ENCODE measurements at places on chromosomes 2 and 18.

DNA sequence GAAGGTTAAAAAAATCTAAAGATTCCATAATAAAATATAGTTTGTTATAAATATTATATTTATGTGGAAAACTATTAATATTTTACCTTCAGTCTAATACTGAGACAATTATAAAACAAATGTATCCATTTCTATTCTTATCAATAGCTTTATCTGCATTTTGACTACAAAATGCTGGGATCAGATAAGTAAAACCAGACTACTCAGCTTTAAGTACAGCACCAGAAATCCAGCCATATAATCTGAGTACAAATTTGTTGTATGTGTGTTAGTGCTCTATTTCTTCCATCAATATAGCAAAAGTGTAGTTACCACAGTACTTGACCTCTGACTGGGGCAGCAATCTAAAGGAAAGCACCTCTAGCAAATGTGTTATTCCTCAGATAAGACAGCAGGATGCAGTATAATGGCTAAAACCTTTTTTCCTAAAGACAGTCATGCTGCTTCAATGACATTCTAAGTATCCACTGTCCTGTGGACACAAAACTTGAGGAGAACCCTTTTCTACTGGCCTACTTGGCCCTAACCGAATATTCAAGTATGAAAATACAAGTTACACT is 68.1 kb downstream of the OLA1 start:
- DNase-seq, result no peak

- DNase-seq, result no peak
These were observed 48.4 kb downstream of the MAP2 start for GRCh38 chr2:209472112-209472832.

GRCh38 chr18:56026509-56026908 is 438.5 kb upstream of the TCF4 start:
- no peak for DNase-seq

DNA sequence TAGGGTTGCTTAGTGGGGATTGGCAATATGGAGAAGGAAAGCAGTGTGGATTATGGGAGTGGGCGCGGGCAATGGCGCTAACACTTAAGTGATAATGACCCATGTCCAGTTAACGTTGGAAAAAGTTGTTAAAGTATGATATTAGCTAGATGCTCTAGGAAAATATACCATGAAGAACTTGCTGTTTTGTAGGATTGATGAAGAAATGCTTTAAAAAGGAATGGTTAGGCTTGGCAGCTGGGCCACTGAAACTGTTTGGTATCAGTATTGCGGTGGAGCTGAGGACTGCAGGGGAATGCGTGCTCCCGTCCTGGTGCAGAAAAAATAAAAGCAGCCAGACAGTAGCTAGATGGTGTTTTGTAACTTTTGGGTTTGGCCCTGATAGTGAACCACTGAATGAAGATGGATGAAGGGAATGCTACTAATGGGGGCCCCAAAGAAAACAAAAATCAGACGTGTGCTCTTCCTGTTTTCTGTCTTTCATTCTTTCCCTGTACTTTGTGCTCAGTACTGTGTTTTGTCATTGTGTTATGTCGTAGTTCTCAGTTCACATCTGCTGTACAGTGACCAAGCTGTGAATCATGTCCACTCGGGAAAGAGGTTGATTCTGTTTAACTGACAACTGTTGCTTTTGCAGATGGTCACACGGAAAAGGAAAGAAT is 999 bp downstream of the INSIG2 start:
- peak; percentile 6 for DNase-seq

DNA sequence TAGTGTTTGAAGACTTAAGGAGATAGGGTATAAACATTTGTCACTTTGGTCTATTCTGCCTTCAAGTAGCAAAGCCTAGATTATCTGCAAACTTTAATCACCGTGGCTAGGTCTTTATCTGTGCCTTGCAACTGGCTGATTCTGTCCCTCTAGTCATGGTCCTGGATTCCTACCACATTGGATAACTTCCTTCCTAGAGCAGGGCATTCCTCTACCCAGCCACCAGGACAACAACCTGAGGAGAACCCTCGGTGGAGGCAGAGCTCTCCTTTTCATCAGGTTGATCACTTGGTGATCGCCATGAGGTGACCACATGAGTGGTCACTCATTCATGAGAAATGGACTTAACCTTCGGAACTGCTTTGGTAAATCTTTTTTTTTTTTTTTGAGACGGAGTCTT is 25.3 kb upstream of the PTPRM start:
- DNase-seq, result no peak

- DNase-seq, result no peak
These were observed 75.4 kb downstream of the EPC2 start for GRCh38 chr2:148719941-148720436.

GRCh38 chr2:25378731-25379490 is 37.2 kb upstream of the DNMT3A start:
- no peak for DNase-seq

DNA sequence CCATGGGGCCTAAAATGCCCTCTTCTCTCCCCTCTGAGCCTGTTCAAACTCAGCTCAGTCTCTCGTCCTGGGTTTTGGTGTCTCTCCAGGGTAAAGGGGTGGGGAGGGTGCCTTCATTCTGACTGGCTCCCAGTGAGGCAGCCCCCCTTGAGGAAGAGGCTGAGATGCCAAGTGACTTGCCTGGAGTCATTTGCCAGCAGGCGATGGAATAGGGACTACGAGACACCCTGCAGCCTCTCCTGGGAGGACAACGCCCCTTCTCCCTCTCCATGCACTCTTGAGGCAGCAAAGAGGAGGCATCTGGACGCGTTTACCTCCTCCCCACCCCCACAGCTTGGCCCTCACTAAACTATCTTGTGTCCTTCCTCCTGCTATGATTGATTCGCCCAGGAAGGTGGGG is 760 bp upstream of the STON1 start:
- DNase-seq, result no peak

DNA sequence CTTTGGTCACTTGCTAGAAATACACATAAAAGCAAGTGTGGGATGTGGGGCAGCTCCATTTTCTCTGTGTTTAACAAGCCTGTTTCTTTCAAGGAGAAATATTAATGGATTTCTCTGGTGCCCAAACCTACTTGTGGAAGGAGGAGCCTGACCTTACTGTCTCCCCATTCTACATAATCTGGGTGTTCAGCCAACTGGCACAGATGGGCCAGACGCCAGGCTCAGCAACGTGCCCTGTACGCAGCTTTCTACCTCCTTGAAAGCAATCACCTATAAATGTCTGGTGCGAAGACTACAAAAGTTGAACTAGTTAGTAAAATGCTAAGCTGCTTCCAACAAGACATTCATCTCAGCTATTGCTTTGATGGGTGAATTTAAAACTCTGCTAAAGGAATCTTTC is 33.2 kb upstream of the MYO3B start:
- no peak for DNase-seq

DNA sequence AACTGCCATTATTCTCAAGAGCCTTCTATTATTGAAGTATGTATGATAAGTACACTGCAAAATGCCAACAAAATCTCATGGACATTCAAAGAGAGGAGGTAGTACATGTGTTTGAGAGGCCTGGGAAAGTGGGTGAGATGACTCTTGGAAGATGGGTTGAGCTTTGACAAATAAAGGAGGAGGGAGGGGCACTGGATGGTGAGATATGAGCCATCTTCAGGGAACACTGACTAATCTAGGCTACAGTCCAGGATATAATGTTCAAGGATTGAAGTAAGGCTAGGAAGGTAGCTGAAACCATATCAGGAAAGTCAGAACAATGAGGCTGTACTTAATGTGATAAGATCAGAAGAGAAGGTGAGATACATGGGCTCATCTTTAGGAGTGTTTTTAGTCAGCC is 559.7 kb downstream of the ZEB2 start:
- DNase-seq, result no peak

- DNase-seq, result no peak
These were observed 502.8 kb upstream of the LRRTM4 start for GRCh38 chr2:78024996-78025395.

DNA sequence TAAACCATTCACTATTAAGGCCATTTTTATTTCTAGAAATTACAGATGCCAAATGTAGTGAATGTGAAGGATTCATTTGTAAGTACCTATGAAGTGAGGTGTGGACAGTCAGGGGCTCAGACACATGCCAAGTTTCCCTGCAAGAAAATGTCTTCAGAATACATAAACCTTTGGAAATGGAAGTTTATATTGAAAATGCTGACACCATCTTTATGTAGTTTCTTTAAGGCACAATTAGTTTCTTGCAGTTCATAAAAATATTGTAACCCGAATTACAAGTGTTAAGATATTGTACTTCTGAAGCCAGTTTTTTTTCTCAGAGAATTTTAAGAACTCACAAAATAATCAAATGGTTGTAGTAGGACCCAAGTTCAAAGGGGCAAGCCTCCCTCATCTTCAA is 66.1 kb upstream of the LYPD1 start:
- no peak for DNase-seq

DNA sequence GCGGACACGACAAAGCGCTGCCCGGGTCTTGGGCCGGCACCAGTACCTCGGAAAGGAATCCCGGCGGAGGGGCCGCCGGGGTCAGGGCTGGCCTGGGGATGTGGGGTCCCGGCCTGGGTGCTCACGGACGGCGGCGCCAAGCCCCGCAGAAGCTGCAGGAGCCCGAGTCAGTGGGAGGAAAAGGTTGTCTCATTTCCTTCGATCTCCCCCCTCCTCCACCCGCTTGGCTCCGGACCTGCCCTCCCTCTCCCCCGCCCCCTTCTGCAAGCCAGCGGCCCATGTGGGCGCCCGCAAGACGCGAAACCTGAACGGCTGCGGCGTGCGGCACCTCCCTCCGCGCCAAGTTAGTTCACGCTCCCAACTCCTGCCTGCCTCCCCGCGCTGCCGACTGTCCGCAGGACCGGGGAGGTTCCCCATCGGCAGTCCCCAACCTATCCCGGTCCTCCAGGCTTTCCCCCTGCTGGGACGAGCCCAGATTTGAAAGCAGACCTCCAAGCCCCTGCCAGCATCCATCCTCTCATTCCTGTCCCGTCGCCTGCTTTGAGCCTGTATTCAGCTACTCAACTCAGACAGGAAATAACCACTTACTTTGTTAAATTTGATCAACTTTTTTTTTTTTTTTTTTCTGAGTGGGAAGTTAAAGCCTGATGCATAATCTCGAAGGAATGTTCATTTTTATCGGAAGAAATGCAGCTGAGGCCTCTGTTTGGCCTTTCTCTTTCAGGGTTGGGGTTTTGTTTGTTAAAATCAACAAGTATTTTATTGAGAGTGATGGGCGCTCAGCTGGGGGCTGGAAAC is at the start of gene EVA1A:
TSS of gene EVA1A (minus strand) at position 172 of the 798 bp plus-strand sequence. CDS start 42,799 bp downstream, outside the sequence.
- DNase-seq, result peak; percentile 34

DNA sequence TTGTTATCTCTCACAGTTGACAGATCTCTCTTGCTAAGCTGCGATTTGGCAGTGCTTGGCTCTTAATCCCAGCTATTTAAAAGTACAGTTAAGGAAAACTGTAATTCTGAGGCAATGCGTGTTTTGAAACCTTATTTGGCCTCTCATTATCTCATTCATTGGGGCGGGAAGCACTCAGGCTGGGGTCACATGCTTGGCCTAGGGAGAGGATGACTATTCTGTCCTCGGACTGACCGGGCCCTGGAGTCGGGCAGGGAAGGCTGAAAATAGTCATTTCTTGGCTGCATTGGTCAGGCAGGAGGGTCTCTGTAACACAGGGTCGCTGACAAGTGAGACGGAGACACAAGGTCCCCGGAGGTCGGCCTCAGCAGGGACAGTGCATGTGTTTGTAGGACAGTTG is 20.2 kb upstream of the EMILIN2 start:
- no peak for DNase-seq

GRCh38 chr18:27778925-27779324 is 398.0 kb downstream of the CDH2 start:
- DNase-seq, result no peak

DNA sequence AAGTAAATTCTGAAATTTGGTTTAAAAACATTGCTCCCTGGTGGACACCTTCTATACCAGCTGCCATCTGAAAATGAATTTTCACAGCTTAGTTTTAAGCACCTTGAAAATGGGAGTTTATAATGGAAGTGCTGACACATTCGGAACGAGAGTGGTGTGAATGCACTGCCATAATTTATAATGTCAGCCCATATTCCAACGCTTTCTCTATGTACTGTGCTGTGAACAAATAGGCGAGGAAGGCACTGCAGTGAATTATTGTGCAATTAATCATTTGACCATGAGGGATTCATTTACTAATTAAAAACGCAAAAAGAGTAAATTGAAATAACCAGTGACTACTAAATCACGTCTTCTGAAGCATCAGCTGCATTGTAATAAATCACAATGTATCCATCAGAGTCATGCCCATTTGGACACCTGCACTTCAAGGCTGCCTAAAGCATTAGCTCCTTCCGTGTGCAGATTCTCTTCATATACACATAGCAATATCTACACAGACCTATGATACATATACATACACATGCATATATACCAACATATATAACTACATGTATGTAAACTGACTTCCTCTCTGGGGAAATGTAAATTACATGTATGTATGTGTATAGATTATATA is 699.8 kb downstream of the GALR1 start:
- DNase-seq, result no peak

DNA sequence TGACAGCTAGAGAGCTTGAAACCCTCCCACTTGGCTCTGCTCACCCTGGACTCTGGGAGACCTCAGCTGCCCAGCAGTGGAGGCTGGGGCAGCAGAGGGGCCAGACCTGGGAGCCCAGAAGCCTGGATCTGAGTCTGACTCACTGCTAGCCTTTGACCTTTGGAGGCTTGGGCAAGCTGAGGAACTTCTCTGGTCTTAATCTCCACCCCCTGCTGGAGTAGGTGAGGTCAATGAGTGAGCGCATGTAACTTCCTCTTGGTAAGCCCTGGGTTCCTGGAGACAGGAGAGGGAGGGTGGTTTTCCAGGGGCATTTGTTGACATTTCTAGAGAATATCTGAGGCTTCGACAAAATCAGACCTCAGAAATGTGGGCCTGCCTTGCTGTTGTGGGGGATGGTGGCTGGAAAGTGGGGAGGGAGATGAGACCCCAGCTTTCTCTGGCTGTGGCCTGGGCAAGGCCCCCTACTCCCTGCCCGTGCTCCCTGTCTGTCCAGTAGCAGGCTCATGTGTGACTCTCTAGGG is 73.0 kb upstream of the YWHAQ start:
- DNase-seq, result no peak

Data from neural crest cell (in vitro differentiated cells).